ENCODE measurements at places on chromosomes 12 and 14.

DNA sequence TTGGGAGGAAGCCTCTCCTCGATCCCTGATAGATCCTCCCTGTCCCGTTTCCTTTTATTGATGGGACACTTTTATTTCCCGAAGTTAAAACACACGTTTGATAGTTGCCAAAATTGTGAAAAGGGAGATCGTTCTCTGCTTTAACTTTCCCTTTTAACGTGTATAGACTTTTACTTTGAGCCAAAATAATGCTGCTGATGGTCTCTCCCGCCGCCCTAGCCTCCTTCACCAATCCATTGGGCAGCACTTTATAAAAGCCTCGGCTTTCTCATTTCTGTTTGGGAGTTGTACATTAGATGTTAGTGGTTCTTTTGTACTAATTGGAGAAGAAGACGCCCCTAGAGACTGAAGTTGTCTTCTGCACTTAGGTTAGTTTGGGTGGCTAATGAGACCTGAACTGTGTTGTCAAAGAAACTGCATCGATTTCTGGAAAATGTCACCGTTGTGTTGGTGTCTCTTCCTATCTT, 1.4 kb downstream of the TMTC2 start:
- DNase-seq: peak; percentile 8

GRCh38 chr14:105899657-105900397, 373.4 kb downstream of the TMEM121 start:
- no peak for DNase-seq

GRCh38 chr14:79179985-79180384, 1009.8 kb downstream of the NRXN3 start:
- DNase-seq: no peak

DNA sequence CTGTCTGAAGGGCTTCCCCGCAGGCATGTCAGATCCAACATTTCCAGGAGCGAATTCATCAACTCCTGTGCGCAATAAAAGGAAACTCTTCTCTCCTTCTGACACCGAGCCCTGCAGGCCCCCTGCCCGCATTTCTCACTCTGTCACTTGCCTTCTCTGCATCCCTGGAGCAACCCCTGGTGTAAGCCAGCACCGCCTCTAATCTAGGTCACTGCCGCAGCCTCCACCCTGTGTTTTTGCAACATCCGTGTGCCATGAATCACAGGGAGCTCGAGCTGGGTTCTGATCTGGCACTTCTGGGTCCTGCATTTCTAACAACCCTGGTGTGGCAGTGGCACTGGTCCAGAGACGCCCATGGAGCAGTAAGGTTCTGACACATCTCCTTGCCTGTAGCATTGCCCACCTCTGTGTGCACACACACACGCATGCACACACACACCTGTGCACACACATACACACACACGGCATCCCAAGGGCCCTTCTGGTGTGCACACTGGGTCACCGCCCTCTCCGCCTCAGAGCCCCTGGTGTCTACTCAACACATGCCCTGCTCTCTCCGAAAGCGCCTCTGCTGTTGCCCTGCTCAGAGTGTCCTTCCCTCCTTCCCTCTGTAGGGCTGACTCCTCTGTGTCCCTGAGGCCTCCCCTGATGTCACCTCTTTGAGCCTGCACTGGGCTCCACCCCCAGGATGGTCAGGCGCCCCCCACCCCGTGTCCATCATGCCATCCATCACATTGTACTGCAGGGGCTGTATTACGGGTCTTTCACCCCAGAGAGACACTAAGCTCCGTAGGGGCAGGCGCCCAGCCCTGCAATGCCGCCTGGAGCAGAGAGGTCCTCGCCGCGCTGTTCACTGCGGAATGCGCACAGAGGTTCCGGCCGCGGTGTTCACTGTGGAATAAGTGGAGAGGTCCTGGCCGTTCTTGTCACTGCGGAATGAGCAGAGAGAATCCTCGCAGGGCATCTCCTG, 111.4 kb upstream of the SFSWAP start:
- no peak for DNase-seq

- DNase-seq: no peak
These were observed 173.4 kb downstream of the TSPAN9 start for GRCh38 chr12:3250576-3250975.

GRCh38 chr12:47343684-47344567, 264.2 kb upstream of the AMIGO2 start:
- peak; percentile 97 for DNase-seq

DNA sequence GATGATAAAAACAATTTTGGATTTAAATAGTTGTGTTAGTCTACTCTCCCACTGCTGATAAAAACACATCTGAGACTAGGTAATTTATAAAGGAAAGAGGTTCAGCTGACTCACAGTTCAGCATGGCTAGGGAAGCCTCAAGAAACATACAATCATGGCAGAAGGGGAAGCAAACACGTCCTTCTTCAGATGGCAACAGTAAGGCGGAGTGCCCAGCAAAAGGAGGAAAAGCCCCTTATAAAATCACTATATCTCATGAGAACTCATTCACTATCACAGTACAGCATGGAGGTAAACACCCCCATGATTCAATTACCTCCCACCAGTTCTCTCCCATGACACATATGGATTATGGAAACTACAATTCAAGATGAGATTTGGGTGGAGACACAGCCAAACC, 632.1 kb downstream of the SLC16A7 start:
- DNase-seq: no peak

GRCh38 chr14:99753225-99754140, 39.7 kb upstream of the EML1 start:
- no peak for DNase-seq

- DNase-seq: no peak
These were observed 167.9 kb downstream of the PRKD1 start for GRCh38 chr14:29759521-29760340.

DNA sequence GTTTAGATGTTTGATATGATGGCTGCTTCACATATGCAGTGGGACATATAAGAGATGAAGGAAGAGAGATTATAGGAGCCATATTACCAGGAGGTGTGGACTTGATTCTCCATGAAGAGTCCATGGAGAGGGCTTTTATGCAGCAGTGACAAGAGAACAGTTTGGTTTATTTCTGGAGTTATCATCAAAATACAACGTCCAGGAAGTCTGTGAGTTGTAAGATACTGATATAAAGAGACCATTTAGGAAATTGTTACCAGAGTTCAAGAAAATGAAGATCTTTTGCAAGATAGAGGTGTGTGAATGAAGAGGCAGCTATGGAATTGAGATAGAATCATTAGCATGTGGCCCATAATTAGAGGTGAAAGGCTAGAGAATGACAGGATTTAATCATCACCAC, 431.7 kb downstream of the NPAS3 start:
- no peak for DNase-seq

GRCh38 chr14:41662780-41663472, 56.2 kb downstream of the LRFN5 start:
- peak; percentile 4 for DNase-seq

DNA sequence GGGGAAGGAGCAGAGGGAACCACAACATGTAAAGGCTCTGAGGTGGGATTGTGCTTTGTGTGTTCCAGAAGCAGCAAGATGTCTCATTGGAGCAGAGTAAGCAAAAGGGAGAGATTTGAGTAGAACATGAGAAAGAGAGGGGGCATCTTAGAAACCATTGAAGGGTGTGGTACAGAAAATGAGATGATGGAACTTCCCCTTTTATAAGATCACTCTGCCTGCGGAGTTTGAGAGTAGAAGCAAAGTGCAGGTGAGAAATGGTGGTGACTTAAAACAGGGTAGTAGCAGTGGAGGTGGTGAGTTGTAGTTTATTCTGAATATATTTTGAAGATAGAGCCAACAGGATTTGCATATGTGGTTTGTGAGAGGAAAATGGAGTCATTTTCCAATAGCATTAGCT, 56.0 kb downstream of the FBXO34 start:
- DNase-seq: no peak

- DNase-seq: no peak
These were observed 42.6 kb upstream of the POC1B start for GRCh38 chr12:89568484-89568883.

- peak; percentile 90 for DNase-seq
These were observed 246.9 kb downstream of the DPF3 start for GRCh38 chr14:72646861-72647528.

DNA sequence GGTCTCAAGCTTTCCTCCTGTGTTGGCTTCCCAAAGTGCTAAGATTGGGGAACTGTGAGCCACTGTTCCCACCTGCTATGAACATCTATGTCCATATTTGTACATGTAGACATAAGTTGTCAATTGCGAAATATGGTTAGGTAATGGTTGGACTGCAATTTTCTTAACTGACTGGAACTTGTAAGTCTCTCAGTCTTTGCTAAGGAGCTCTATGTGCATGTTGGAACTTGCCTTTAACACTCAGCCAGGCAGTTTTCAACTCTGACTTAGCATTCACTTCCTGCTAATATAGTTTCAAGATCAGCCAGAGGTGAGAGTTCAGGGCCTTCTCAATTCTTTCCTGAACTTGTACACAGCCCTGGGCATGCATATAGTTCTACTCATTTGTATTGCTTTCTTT, 44.5 kb upstream of the EEA1 start:
- DNase-seq: peak; percentile 75

- peak; percentile 80 for DNase-seq
These were observed 363.2 kb upstream of the DDHD1 start for GRCh38 chr14:53516261-53516774.

- no peak for DNase-seq
These were observed 33.7 kb downstream of the GALNT4 start for GRCh38 chr12:89490922-89491321.

DNA sequence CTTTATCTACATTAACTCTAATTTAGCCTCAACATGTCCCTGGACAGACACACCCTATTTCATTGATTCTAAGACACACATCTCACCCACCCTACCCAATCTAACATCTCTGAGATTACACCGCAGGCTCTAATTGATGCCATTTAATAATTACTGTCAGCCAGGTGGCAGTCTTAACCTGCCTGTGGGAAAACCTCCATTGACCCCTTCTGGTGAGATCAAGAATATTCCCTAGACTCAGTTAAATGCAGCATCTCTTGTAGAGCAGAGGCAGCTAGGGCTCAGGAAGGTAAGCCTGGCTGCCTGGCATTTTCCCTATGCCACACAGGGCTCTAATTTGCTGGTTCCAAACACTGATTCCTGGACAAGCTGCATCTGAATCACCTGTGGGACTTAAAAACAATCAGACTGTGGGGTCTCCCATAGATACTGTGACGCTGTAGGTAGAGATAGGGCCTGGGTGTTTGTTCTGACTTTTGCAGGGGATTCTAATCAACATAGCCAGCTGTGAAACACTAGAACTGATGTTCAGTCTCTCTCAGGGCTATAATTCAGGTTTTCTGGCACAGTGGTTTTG, 14.3 kb downstream of the MCRS1 start:
- DNase-seq: no peak

GRCh38 chr12:92556141-92556540, 146.6 kb upstream of the PLEKHG7 start:
- no peak for DNase-seq

GRCh38 chr12:90024262-90024661, 315.6 kb upstream of the ATP2B1 start:
- DNase-seq: no peak

DNA sequence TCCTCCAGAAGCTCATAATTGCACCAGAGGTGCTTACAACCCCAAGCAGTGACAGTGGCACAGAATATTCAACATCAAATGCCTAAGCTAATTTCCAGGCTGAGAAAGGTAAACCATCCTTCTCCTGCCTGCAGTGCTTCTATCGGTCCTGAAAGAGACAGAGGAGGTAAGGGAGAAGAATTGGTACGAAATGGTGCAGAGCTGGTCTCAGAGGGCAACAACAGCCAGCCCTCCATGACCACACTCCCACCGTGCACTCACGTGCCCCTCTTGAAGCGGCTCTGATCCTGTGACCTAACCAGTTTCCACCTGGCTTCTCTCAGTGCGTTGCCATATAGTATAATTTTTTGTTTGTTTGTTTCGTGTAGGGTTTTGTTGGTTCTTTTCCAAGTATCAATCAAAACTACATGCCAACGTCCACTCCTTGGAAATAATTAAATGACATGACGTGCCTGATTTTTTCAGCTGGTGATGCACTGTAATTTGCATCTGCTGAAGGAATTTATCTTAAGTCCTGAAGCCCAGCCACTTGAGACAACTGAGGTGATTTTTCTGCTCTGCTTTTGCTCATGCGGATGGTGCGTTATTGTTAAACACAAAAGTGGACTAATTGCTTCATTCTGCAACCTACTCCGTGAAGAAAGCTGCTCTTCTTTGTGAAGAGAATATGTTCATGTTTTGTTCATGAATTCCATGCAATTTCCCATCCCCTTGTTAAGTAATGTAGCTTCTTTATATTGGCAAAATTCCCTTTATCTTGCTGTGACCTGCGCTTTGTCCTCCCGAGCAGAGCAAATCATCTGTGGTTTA, 1.3 kb upstream of the ATP2A2 start:
- no peak for DNase-seq

DNA sequence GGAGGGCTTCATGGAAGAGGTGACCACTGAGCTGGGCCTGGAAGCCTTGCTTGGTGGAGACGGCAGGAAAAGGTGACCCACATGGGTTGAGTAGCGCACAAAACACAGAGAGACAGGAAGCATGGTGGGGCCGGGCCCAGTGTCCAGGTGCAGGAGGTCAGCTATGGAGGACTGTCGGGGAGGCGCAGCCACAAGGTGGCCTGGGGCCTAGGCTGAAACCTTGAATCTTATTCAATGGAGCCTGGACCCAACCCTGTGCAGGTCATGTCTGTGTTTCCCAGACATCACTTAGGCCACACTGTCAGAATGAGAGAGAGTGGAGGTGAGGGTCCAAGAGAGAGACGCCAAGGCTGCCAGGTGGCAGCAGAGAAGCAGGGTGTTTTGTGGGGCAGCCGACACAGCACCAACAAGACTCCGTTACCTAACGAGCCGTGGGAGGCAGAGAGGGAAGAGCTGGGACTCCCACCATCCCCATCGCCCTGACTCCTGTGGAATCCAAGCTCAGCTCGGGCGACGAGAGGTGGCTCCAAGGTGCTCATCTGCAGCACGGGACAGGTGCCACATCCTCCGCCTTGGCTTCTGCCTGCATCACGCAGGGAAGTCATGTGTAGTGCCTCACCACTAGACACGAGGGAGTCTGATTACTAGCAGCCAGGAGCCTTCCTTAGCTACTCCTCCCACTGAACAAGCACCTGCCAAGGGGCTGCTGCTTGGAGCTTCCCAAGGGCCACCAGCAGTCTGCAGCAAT, 38.7 kb downstream of the DEGS2 start:
- DNase-seq: no peak

DNA sequence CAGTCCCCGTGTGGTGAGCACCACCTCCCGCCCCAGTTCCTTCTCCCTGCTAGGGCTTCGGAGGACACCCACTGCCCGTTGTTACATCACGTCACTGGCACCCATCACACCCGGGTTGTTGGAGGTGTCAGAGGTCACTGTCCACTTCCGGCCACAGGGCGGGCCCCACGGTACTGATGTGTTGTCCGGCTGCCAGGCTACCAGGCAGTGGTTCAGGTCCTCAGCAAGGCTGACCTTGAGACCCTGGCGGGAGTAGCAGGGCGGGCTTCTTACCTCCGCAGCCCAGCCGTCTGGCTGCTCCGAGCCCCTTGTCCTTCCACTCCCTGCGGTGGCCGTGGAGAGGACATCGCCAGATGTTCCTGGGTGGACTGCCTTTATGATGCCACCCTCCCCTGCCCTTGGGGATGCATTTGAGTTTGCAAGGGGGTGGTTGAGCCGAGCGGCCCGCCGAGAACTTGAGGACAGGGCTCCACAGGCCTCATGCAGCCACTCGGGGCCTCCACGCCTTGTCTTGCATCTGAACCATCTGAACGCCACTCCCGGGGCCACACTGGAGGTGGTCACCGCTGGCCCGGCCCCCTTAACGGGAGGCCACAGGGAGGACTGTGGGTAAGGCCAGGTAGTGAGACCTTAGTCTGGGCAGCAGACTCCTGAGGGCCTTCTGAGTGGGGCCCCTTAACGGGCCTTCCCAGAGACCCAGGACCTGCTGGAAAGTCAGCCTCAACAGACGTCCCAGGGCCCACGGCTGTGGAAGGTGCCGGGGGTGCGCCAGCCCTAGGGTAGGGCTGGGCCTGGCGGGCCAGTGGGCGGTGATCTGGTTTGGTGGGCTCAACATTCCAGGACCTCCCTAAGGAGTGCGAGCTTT, 27.1 kb upstream of the PLD4 start:
- no peak for DNase-seq
